PC-3 (cell line): ENCODE measurements at places on chromosomes 3 and 15. TPM values are rescaled to one million over a fixed set of nuclear protein-coding genes. Genes with fewer than 3 reads are reported as not detected.

GRCh38 chr15:64180235-64180824, 17.5 kb upstream of the PPIB start:
- DNase-seq = no peak
- H3K27ac ChIP-seq = no peak overlapping the region
- no peaks in the 10 kb centered on the region for H3K27me3 ChIP-seq

DNA sequence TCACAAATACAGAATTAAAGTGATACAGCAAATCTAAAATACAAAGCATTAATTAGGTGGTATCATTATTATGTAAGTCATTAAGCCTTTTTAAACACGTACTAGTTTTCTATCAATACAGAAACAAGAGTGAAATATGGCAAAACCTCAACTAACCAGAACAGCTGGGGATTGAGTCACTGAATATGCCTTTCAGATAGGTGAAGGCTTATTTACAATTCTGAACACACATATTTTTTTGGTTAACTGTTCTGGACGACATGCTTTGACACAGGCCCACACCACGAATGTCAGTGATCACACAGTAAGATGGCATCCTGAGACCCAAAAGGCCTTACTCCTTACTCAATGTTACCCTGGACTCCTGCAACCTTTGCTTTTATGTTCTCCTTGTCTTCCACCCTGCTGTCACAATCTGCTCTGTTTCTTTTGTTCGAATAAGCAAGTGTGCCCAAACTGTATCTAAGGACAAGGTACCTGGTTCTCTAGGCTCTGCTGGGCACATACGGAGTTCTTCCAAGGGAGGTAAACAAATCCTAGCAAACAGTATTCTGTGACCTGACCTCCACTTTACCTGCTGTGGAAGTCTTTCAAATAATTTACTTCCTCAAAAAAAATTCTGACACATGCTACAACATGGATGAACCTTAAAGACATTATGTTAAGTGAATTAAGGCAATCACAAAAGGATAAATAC, 7.0 kb downstream of the SFMBT1 start:
- no peak for DNase-seq
- no peaks in the 10 kb centered on the region for H3K36me3 ChIP-seq
- H3K4me3 ChIP-seq = no peak overlapping the region

- no peak for DNase-seq
- H3K27ac ChIP-seq = no peak overlapping the region
- no peaks in the 10 kb centered on the region for H3K27me3 ChIP-seq
These were observed 1.2 kb downstream of the IFT122 start for GRCh38 chr3:129441215-129441614.

DNA sequence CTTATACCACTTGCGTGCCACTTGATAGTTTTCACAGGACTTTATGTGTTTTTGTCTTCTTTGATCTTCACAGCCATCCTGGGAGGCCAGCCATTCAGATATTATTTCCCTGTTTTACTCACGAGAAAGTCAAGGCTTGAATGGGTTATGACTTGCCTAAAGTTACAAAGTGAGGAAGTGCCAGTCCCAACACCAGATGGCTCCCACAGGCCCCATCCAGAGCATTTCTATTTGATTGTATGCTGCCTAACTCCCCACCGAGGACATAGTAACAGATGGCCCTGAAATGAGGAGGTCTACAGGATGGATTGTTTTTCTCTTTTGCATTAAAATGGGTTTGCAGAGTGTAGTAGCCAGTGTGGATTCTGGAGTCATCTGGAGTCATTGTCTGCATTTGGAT, 74.5 kb downstream of the SPTSSB start:
- H3K27ac ChIP-seq = no peak overlapping the region
- DNase-seq = no peak
- peaks cover 1% of the 10 kb centered on the region; the same call in 1 of the 2 replicates for H3K4me1 ChIP-seq

DNA sequence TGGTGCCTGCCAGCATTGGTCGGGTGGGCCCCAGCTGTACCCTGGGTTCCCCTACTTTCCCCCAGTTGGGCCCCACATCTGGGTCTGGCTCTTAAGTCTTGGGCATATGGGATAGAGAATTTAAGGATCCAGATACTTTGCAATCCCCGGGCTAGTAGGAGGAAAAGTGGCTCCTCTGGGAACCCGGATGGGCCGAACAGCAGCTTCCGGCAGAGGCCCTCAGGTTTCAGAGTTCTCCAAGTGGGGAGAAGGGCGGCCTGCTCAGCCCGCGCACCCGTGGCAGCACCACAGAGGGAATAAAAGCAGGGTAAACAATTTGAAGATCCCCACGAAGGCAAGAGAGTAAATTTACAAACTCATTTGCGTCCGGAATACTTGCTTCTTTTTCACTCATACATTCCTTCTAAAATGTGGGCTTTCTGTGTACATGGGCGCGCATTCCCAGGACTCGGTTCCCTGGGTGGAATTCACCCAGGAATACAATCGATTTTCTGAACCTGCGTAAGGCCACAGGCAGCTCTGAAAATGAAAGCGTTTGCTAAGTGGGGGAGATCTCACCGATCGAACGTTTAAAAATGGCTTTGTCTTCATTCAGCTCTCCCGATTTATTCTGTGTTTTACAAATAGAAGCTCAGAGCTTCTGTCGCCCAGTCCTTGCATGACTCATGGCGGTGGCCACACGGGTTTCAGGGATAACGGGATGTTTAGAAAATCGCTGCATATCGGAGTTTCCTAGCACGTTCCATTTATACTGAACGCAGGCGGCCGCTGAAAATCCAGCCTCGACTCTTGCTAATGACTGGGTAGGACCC, 74.0 kb upstream of the POLG start:
- H3K4me1 ChIP-seq = no peaks in the 10 kb centered on the region
- H3K36me3 ChIP-seq = no peaks in the 10 kb centered on the region
- no peak overlapping the region for H3K4me3 ChIP-seq
- peaks cover 30% of the 10 kb centered on the region for H3K27me3 ChIP-seq
- no peak overlapping the region for H3K27ac ChIP-seq

DNA sequence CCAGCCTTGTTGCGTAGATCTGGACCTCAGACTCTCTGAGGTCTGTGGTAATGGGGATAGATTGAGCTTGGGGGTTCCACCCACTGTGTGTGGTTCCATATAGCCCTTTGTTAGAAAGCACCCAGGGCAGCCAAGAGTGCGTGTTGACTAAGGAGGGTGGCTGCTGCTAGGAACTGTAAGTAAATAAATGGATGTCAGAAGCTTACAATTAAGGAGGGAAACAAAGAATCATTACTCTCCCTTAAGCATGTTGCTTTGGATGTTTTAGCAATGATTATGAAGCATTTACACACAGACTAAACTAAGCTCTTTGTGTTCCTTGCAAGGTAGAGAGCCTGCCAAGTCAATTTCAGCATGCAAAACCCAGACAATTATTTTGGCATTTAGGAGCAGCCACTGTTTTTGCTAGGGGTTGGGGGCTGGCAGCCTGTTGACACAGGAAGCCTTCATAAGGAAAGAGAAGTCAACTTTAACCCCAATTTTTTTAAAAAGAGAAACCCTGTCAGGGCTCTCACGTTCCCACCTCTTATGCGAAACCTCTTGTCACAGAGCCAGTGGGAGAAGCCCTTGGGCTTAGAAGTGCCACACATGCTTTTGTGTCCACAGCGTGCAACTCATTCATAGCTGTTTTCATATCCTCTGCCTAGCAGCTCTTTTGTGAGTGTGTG, 127.8 kb downstream of the CMSS1 start:
- H3K36me3 ChIP-seq = no peaks in the 10 kb centered on the region
- DNase-seq = no peak
- peaks cover 27% of the 10 kb centered on the region for H3K4me1 ChIP-seq

DNA sequence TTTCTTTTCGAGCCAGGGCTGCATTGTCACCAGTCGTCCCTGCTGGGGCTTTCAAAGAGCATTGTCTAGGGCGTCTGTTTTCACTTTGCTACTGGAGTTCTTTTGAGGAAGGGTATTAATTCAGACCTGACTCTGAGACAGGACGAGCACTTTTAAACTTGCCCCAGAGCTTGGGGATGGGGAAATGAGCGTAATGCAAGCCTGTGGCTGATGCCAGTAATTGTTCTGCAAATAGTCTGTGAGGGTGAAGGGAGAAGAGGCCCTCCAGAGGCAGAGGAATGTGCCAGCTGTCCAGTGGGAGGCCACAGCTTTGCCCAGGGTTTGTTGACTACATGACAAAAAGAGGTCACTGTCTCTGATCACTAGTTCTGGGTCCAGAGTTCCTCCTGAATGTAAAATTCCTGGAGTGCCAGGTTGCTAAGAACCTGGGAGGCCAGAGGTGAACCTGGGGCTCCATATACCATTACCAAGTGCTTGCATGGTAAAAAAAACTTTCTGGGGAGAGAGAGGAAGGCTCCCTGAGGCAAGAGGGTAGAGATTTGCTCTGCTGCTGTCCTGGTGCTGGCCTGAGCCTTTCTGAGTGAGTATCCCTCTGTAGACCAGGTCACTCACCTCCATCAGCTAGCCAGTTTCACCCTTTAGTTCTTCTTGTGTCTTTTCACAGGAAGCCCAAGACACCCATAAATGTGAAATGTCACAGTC, 14.8 kb downstream of the EEFSEC start:
- no peak overlapping the region for H3K27ac ChIP-seq
- H3K27me3 ChIP-seq = no peaks in the 10 kb centered on the region
- H3K4me3 ChIP-seq = no peak overlapping the region
- no peaks in the 10 kb centered on the region for H3K4me1 ChIP-seq
- no peak for DNase-seq
- H3K36me3 ChIP-seq = no peaks in the 10 kb centered on the region

- H3K27ac ChIP-seq = no peak overlapping the region
- no peaks in the 10 kb centered on the region for H3K27me3 ChIP-seq
- H3K4me1 ChIP-seq = peaks cover 41% of the 10 kb centered on the region
These were observed 1.2 kb downstream of the TLNRD1 start for GRCh38 chr15:81002009-81002330.

DNA sequence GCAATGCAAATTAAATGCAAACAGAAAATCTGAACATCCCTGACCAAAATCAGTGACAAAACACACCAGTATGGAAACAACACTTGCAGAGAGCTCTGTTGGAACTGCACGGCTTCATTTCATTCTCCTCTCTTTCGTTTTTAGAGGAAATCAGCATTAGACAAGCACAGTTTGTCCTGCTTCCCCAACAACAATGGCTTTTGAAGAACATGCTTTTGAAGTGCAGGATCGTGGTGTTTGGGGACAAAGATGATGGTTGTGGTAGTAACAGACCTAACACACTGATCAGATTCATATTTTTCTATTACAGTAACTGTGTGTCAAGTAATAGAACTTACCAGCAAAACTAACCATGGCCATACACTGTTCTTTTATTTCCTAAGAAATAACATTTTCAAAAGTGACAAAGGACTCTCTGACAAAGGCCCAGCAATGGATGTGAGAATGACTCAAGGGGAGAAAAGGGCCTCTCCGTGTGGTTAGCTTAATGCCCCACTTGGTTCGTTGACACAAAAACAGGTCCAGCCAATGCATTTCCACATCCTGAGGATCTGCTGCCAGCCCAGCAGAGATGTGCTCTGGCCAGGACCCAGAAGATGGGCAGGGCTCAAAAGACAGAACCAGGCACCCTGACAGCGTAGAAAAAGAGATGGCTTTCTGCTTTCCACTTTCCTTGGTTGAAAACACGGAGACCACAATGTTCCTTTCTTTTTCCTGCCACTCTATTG, 84.1 kb downstream of the CCNL1 start:
- H3K4me1 ChIP-seq = peaks cover 15% of the 10 kb centered on the region
- H3K27me3 ChIP-seq = no peaks in the 10 kb centered on the region
- no peaks in the 10 kb centered on the region for H3K36me3 ChIP-seq

DNA sequence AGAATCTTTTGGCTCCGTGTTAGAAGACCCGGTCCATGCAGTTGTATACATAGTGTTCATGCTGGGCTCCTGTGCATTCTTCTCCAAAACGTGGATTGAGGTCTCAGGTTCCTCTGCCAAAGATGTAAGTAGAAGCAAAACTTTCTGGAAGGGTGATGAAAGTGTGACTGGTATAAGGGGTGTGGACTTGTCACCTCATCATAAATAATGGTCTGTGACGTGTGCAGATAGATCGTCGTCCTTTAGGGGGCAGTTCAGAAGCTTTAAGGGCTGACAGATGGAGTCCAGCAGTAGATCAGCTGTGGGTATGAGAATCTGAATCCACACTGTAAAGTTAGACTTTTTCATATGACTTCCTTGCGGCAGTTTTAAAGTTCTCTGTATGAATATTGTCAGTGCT, 15.3 kb downstream of the SEC61A1 start:
- no peak for DNase-seq
- no peaks in the 10 kb centered on the region for H3K4me1 ChIP-seq
- peaks cover 79% of the 10 kb centered on the region for H3K36me3 ChIP-seq
- no peaks in the 10 kb centered on the region for H3K27me3 ChIP-seq
- no peak overlapping the region for H3K27ac ChIP-seq
- no peak overlapping the region for H3K4me3 ChIP-seq

- no peaks in the 10 kb centered on the region for H3K36me3 ChIP-seq
- H3K27ac ChIP-seq = no peak overlapping the region
- no peak for DNase-seq
- no peaks in the 10 kb centered on the region for H3K4me1 ChIP-seq
These were observed 857.0 kb downstream of the SI start for GRCh38 chr3:164221297-164221696.

- H3K36me3 ChIP-seq = no peaks in the 10 kb centered on the region
- no peaks in the 10 kb centered on the region for H3K4me1 ChIP-seq
- no peak overlapping the region for H3K4me3 ChIP-seq
- DNase-seq = no peak
- no peak overlapping the region for H3K27ac ChIP-seq
- no peaks in the 10 kb centered on the region for H3K27me3 ChIP-seq
These were observed 23.3 kb downstream of the AQP9 start for GRCh38 chr15:58161436-58161930.

GRCh38 chr3:88093266-88093665, 34.2 kb downstream of the ZNF654 start:
- no peaks in the 10 kb centered on the region for H3K4me1 ChIP-seq
- no peak for DNase-seq
- peaks cover 12% of the 10 kb centered on the region for H3K36me3 ChIP-seq
- no peaks in the 10 kb centered on the region for H3K27me3 ChIP-seq

The MED12L gene
- total RNA-seq = 0.55 and 0.92 TPM in 2 replicates

The FAM81A gene
- 2.5 and 8.1 TPM in 2 replicates for total RNA-seq

The PYDC2 gene
- not detected in 2 replicates for total RNA-seq

The GOLGA8F gene
- not detected in 2 replicates for total RNA-seq

The FGF7 gene
- not detected in 2 replicates for total RNA-seq
